ENCODE measurements at places on chromosomes 7 and 10.

DNA sequence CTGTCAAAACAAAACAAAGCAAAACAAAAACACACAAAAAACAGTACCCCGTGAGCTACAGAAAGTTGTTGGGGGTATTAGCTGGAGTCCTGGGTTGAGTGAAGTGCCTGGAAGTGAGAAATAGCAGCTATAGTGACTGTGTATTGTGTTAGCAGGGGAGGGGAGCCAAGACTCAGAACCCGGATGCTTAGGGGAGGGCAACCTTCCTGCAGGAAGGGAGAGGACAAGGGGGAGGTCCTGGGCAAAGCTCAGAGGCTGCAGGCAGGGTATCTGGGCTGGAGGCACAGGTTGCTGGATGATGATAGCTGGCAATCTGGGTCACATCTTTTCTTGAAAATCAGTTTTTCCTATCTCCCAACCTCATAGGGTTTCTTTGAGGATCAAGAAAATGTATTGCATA, 75.8 kb upstream of the PARD3 start:
- no peak for DNase-seq

DNA sequence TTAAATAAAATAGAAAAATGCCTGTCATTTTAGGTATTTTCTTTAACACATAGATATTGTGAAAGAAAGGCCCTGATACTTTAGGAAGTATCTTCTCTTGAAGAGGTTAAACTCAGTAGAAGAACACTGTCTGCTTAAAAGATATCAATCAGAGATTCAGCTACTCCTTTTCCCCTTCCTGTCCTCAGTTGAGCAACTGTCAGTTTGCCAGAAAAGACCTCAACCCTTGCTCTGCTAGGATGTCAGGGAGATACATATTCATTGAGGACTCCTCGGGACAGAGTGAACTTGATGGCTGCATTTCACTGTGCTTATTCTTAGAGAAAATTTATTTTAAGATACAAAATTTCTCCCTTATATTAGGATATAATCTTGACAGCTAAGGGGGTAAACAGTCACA, 173.6 kb upstream of the CACNA2D1 start:
- DNase-seq, result no peak

DNA sequence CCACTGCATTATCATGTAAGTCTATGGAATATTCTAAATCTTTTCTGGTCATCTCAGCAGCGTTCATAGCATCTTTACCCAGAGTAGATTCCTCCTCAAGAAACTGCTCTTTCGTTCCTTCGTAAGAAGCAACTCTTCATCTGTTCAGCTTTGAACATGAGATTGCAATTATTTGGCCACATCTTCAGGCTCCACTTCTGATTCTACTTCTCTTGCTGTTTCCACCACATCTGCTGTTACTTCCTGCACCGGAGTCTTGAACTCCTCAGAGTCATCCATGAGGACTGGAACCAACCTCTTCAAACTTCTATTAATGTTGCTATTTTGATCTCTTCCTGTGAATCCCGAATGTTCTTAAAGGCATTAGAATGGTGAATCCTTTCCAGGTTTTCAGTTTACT, 12.7 kb downstream of the CHST12 start:
- DNase-seq, result no peak

GRCh38 chr10:24579906-24580305, 143.8 kb downstream of the ARHGAP21 start:
- no peak for DNase-seq

DNA sequence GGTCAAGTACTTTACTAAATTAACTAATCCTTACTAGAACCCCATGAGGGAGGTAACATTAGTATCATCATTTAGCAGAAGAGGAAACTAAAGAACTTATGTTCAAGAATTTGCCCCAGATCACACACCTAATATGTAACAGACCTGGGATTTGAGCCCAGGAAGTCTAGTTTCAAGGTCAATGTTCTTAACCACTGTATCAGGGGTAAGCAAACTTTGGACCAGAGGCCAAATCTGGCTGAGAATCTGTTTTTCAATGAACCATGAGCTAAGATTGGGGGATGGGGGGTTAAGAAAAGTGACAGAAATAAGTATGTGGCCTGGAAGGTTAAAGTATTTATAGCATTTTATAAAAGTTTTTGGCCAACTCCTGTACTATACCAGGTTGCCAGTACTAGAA, 95.1 kb downstream of the ZNF248 start:
- DNase-seq, result no peak

DNA sequence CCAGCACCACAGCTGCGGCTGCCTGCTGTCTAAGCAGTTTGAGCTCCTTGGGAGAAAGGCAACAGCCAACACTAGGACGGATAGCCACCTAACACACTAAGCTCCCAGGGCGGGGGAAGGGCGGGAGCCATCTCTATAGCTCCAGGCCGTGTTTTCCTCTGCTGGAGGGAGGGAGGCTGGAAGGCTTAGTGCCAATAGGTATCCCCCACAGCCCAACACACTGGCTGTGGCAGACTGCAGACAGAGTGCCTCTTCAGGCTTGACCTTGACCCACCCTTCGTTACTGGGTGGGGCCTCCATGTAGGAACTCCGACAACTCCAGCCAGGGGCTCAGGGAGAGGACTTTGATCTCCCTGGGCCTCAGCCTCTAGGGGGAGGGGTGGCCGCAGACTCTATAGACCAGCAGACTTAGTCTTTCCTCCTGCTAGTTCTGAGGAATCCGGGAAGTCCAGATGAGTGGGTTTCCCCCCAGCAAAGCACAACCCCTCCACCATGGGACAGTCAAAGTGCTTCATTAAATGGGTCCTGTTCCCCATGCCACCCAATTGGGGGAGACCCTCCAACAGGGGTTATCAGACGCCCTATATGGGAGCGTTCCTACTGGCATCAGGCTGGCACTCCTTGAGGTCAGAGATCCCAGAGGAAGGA, 314.4 kb upstream of the MKI67 start:
- DNase-seq, result no peak

GRCh38 chr10:110003524-110003885, 4.3 kb upstream of the ADD3 start:
- no peak for DNase-seq

- peak; percentile 59 for DNase-seq
Observed at GRCh38 chr10:98664329-98665042, 217.8 kb upstream of the HPS1 start.
